Femur (tissue), 1 donor: ENCODE measurements at places on chromosomes 4 and X.

GRCh38 chr4:185143601-185143969 is 519 bp downstream of the SLC25A4 start:
- peak; percentile 62 for DNase-seq

- no peak for DNase-seq
Observed at GRCh38 chr4:158999166-158999682, 103.7 kb upstream of the RAPGEF2 start.

DNA sequence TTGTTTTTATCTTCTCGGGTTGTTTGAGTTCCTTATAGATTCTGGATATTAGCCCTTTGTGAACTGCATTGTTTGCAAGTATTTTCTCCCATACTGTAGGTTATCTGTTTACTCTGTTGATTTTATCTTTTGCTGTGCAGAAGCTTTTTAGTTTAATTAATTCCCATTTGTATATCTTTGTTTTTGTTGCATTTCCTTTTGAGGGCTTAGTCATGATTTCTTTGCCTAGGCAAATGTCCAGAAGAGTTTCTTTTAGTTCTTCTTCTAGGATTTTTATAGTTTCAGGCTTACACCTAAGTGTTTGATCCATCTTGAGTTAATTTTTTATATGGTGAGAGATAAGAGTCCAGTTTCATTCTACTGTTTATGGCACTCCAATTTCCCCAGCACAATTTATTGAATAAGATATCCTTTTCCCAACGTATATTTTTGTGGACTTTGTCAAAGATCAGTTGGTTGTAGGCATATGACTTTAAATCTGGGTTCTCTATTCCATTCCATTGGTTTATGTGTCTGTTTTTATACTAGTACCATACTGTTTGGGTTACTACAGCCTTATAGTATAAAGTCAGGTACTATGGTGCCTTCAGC is 54.3 kb downstream of the EGF start:
- no peak for DNase-seq

- DNase-seq, result peak; percentile 16
Observed at GRCh38 chr4:2292646-2293108, 30.8 kb upstream of the MXD4 start.

DNA sequence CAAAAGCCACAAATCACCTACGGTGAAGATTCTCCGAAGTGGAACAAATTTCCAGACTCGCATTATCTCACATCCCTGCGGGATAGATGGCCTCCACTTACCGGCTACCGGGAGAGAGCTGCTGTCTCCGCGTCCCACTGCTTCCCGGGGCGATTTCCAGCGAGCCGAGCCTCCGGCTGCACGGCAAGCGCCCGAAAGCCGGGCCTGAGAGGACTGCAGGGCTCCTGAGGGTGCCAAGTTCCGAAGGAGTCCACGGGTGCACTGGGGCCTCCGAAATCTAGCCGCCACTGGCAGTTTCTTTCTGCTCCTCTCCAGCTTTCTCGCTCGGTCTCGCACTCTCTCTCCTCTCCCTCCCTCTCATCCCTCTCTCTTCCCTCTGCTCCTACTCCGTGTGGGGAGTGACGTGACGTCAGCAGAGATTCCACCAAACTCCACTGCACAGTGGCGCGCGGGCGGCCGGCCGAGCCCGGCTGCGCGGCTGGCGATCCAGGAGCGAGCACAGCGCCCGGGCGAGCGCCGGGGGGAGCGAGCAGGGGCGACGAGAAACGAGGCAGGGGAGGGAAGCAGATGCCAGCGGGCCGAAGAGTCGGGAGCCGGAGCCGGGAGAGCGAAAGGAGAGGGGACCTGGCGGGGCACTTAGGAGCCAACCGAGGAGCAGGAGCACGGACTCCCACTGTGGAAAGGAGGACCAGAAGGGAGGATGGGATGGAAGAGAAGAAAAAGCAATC is 14.0 kb upstream of the PITX2 start:
- DNase-seq, result peak; percentile 84

- DNase-seq, result no peak
Observed at GRCh38 chrX:67574696-67575095, 30.9 kb downstream of the AR start.

- DNase-seq, result no peak
Observed at GRCh38 chr4:149882251-149882650, 66.6 kb upstream of the IQCM start.

- DNase-seq, result no peak
Observed at GRCh38 chrX:114970806-114971205, 46.6 kb downstream of the IL13RA2 start.

DNA sequence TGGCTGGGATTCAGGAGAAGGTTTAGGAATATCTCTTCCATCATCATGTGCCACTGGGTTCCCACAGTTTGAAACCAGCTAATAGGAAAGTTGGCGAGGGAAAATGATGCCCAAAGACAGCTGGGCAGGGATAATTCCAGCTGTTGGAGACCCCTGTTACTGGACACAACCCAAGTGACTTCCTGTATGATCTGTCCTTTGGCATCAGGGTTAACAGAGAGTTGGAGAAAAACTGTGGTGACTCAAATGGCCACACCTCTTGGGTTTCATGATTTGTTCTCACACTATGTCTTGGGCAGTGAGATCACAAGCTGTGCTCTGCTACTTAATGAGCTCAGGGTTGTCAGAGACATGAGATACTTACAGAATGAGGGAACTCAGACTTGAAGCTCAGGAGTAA is 3.8 kb downstream of the FGF16 start:
- DNase-seq, result peak; percentile 36

- no peak for DNase-seq
Observed at GRCh38 chr4:118397623-118397979, 44.8 kb upstream of the PRSS12 start.

GRCh38 chrX:48826135-48826875 is at the start of gene ERAS:
TSS of gene ERAS (plus strand) at chrX:48826513. CDS start at chrX:48829124, 2,611 bp downstream.
- DNase-seq, result no peak
